ENCODE measurements at places on chromosomes 12 and 14.

- DNase-seq: no peak
These were observed 251.5 kb downstream of the PAWR start for GRCh38 chr12:79439175-79439825.

GRCh38 chr12:130668286-130669204, 47.6 kb downstream of the RIMBP2 start:
- no peak for DNase-seq

- no peak for DNase-seq
These were observed 73.6 kb upstream of the REP15 start for GRCh38 chr12:27622436-27623195.

GRCh38 chr12:57178213-57178612, 30.8 kb upstream of the LRP1-AS start:
- no peak for DNase-seq

DNA sequence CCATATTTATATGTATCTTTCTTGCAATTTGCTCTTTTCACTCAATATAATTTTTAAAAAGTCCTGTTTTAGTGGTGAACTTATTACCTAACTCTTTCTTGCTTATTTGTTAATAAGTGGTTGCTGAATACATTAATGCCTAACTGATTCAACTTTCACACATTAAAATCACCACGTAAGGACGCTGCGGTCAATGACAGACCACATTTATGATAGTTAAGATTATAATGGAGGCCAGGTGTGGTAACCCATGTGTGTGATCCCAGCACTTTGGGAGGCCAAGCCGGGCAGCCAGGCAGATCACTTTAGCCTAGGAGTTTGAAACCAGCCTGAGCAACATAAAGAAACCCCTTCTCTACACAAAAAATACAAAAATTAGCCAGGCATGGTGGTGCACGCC, 37.0 kb downstream of the WDR89 start:
- DNase-seq: no peak

GRCh38 chr14:22464422-22465142, 124.4 kb downstream of the DAD1 start:
- DNase-seq: no peak

DNA sequence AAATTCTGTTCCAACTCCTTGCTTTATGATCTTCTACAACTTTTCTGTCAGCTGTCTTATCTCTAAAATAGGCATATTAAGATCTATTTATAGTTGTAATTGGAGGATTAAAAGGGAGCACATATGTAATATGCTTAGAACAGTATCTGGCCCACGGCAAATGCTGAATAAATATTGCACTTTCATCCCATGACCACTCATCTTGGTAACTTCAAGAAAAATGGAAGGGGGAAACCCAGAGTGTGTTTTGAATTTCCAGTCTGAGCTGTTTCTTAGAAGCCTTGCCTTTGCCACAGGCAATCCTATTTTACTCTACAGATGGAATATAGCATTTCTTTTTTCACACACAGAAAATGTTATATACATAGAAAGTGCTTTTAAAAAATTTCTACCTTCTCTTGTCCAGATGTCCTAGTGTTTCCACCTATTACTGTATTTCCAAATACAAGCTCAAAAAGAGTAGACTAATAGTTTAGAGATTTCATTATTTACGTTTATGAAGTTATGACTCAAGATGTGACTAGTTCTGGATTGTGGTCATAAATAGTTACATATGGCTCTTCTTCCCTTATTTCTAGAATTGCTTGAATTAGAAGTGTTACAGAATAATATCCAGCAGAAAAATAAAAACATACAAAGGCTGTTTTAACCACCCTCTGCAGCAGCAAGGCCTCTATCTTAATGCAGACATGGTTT, 6.2 kb upstream of the STXBP6 start:
- DNase-seq: no peak

DNA sequence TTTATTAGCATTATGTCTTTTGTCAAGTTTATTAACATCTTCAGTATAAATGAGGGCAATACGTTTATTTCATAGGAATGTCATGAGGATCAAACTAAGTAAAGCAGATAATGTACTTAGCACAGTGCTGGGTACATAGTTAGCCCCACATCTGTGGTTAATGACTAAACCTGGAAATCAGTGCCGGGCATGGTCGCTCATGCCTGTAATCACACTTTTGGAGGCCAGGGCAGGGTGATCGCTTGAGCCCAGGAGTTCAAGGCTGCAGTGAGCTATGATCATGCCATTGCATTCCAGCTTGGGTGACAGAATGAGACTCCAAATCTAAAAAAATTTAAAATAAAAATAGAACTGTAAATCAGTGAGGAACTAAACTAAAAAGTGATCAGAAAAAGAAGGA, 44.8 kb upstream of the GUCY2C start:
- no peak for DNase-seq

All from CD4-positive, alpha-beta T cell treated with Interleukin-6 for 4 hours (primary cell).